Psoas muscle (tissue), 8 donors: ENCODE measurements at places on chromosomes 6 and 20. TPM values are rescaled to one million over a fixed set of nuclear protein-coding genes. Genes with fewer than 3 reads are reported as not detected.

- DNase-seq = no peak
Observed at GRCh38 chr6:127477658-127478057, 18.5 kb upstream of the KIAA0408 start.

- no peak for DNase-seq
Observed at GRCh38 chr6:52787917-52788316, 15.7 kb downstream of the GSTA1 start.

- no peak for DNase-seq
Observed at GRCh38 chr6:70413992-70414494, 735 bp downstream of the FAM135A start.

GRCh38 chr20:44610313-44610962 lies 28.1 kb downstream of the PKIG start:
- DNase-seq = no peak

DNA sequence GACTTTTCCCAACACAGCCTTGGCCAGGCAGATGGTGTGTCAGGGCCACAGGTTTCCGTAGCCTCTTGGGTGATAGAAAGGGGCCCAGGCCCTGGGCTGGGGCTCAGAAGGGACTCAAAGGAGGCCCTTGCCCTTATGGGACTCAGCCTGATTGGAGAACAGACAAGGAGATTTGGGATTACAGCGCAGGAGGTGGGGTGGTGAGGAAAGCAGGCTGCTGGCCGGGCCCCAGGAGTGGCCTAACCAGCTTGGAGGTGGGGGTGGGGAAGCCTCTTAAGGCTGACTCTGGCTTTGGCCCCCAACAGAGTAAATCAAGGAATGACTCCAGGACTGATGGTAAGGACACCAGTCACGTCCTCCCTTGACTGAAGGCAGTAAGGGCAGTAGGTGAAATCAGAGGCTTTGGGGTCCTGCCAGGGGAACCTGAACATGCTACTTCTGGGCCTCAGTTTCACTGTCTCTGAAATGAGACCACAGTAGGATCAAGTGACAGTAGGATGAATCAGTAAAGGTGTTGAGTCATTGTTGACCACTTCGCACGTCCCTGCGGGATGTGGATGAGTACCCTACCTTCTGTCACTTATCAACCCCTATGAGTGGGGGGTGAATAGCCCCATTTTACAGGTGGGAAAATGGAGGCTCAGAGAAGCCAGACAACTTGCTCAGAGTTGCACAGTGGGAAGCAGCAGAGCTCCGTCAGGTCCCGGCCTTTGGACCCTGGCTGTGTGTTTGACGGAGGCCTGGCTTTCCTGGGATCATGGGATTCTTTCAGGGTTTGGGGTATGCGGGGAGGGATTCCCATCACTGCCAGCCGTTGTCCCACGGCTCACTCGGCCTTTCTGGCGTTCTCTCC lies 4.5 kb downstream of the SNAI1 start:
- no peak for DNase-seq

GPR6 gene
- total RNA-seq = not detected

- DNase-seq = no peak
Observed at GRCh38 chr6:169240125-169240524, 13.5 kb downstream of the THBS2 start.

- no peak for DNase-seq
Observed at GRCh38 chr6:25229671-25230321, 49.4 kb upstream of the CARMIL1 start.

DNA sequence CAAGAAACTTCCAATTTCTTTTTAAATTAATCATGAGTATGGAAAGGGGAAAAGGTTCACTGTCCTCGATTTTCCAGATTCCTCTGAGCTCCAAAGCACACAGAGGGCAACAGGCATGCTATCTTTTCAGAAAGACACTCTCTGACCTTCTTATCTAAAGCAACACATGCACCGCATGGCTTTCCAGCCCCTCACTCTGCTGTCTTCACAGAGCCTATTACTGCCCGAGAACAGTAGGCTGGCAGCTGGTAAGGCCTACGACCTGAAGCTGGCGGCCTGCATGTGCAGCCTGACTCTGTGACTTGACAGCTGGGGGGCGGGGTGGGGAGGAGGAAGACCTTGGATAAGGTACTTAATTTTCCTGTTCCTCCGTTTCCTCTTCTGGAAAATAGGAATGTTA lies 86.3 kb downstream of the ELOVL4 start:
- no peak for DNase-seq

- no peak for DNase-seq
Observed at GRCh38 chr6:134020543-134020942, 31.9 kb downstream of the SLC2A12 start.

PBOV1 gene
- not detected for total RNA-seq

DNA sequence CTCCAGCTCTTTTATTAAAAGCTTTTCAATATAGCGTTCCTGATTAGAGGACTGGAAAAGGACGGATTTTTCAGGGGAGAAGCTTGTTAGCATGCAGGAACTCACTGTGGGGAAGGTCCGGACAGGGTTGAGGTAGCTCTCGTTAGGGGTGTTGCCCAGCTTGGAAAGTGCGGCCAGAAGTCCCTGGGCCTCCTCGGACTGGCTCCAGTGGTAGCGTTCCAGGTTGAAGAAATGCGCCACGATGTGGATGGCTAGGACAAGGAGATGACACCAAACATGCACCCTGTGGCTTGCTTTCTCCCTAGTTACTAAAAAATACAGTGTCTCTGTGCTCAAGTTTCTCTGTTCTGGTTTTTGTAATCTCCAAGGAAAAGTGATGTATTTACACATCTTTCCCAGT lies 12.5 kb downstream of the NOX3 start:
- DNase-seq = no peak

ZNF318 gene
- 7.7 TPM for total RNA-seq

SLC17A1 gene
- total RNA-seq = not detected

DNA sequence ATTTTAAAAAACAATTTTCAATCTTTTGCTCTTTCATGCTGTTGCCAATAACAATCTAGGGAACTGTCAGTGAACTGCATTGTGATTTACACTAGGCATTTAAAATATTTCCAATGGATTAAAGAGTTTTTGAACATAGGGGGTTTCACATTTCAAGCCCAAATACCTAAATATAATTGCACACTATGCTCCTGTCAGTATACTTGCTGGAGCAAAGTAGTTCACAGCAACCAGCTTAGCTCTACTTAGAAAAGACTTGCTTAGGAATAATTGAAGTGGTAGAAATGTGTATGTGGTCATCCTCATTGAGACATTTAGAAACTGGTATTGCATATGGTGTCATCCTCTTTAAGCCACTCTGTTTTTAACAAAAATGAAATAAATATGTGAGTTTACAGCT lies 41.7 kb upstream of the REV3L start:
- DNase-seq = no peak

MCCD1 gene
- not detected for total RNA-seq

DLL1 gene
- total RNA-seq = 4.4 TPM

DNA sequence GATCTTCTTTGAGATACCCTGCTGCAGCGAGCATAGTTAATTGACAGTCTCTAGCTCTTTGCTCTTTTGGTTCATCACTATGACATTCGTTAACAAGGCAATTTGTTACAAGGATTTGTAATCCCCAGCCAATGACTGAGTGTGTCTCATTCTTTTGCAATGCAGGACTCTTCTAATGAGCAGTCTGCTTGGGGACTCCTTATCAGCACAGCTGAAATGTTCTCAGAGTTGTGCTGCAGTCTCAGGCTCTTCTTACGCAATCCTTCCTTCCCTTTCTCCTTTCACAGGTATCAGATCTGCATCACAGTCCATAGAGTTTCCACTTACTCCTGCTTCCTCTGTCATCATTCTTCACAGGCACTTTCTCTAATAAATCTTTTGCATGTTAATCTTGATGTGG lies 161.2 kb upstream of the OGFRL1 start:
- DNase-seq = no peak

DNA sequence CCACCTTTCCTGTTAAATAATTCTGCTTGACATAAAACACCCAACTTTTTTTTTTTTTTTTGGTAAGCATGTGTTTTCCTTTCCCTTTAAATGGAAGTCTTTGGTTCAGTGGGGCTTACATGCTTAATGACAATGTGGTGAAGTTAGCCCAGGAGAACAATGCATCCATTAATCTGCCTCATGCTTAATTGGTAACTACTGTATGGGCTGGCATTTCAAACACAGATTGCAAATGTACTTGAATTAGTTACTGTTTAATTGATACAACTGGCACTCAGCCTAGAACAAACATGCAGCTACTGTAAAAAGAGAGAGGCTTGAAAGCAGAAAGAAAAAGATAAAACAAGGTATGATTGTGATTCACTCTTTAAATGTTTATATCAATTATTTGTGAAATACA lies 483.6 kb upstream of the NOX3 start:
- no peak for DNase-seq

INSM1 gene
- not detected for total RNA-seq

WRNIP1 gene
- 48.9 TPM for total RNA-seq

- DNase-seq = peak; percentile 21
Observed at GRCh38 chr20:47032933-47033578, 138.4 kb downstream of the EYA2 start.

GRCh38 chr6:34455831-34456230 lies 10.0 kb upstream of the PACSIN1 start:
- no peak for DNase-seq

GRCh38 chr6:165733489-165733791 lies 70.4 kb upstream of the PDE10A start:
- no peak for DNase-seq

- peak; percentile 36 for DNase-seq
Observed at GRCh38 chr20:58665606-58666005, 14.5 kb downstream of the STX16 start.

DNA sequence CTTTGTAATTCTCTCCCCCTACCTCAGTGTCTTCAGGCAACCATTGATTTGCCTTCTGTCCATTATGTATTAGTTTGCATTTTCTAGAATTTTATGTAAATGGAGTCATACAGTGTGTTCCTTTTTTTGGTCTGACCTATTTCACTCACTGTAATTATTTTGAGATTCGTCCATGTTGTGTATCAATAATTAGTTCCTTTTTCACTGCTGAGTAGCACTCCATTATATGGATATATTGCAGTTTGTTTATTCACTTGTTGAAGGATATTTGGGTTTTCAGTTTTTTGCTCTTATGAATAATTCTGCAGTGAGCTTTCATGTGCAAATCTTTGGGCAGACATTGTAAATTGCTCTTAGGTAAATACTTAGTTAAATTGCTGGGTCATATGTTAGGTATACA lies 97.1 kb downstream of the CTNNBL1 start:
- no peak for DNase-seq

- DNase-seq = no peak
Observed at GRCh38 chr6:2480267-2480966, 235.0 kb upstream of the GMDS start.

- DNase-seq = no peak
Observed at GRCh38 chr6:170296423-170296745, 5.5 kb upstream of the DLL1 start.

MUCL3 gene
- not detected for total RNA-seq

DNA sequence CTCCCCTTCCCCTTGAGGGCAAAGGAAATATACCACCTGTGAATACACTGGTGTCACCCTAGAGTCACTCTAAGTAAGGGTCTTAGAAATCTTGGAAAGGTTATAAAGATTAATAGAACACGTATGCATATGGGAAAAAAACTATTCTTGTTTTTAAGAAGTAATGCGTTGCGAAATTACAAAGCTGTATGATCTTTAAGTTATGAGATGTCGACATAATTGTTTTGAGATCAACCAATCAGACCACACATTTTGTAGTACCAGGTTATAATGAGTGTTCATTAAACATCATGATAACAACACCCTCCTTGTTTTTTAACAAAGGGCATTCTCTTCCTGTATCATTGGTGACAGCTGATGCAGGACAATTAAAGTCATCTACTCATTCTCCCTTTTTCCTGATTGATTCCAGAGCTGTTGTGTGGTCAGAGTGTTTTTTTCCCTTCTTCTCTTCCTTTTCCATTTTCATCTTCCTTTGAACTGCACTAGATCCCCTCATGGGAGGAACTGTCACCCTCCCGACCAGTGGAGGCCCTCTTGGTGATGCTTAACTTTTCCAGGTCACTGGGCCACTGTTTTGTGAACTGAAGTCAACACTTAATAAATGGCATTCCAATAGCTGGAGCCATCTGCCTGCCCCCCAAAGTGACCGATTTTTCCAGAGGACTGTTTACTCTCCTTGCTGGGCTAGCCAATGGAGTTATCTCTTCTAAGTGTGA lies 37.0 kb downstream of the PRDM1 start:
- no peak for DNase-seq

FOXS1 gene
- 1.5 TPM for total RNA-seq

GRCh38 chr6:155219299-155219698 lies 44.5 kb upstream of the CLDN20 start:
- no peak for DNase-seq

DNA sequence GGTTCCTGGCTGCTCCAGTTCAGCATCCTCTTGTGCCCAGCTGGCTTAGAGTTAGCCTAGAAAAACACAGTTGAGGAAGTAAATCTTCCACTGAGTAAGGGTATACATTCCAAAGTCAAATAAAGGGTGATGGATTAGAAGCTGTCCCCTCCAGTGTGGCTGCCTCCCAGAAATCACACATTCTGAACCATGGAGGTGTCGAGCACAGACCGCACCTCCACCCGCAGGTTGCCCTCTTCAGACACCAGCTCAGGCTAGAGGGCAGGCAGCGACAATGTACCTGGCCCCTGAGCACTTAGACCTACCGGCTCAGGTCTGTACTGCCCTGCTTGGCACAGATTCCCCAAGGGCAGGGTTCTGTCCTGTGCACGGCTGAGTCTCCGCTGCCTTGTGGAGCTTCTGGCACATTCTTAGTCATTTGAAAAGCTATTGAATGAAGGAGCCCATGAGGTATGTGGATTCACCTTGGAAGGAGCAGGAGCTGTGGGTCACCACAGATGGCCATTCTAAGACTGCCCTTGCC lies 118.1 kb downstream of the FAM120B start:
- no peak for DNase-seq

- no peak for DNase-seq
Observed at GRCh38 chr6:144471986-144472385, 186.9 kb downstream of the UTRN start.

RGS17 gene
- total RNA-seq = not detected

DNA sequence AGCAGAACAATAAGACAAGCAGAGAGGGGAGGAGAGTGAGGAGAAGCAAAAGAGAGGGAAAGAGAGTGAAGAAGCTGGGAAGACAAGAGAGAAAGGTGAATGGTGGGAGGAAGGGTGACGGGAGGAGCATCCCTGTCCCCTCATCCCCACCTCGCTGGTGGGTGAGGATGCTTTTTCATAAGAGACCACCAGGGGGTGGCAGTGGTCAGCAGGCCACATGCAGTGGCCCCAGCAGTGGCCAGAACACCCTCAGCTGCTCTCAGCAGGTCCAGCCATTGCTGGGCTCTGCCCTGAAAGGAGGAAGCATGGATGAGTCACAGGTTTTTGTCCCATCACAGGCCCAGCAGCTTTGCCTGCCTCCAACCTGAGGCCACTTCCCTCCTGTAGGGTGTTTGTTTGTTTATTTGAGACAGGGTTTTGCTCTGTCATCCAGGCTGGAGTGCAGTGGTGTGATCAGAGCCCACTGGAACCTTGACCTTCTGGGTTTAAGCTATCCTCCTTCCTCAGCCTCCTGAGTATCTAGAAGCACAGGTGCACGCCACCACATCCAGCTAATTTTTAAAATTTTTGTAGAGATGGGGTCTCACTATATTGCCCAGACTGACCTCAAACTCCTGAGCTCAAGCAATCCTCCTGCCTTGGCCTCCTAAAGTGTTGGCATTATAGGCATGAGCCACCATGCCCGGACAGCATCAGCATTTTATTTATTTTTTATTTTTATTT lies 24.0 kb downstream of the FGD2 start:
- peak; percentile 74 for DNase-seq

PI16 gene
- 3.4 TPM for total RNA-seq

PTCRA gene
- total RNA-seq = not detected

NR2E1 gene
- total RNA-seq = not detected

GRCh38 chr20:2544211-2544610 lies 7.8 kb downstream of the TMC2 start:
- DNase-seq = no peak
